ENCODE measurements at places on chromosomes 5 and 9. TPM values are rescaled to one million over a fixed set of nuclear protein-coding genes. Genes with fewer than 3 reads are reported as not detected.

- H3K27ac ChIP-seq: no peak overlapping the region
- H3K27me3 ChIP-seq: no peaks in the 10 kb centered on the region
- no peak for DNase-seq
- H3K4me3 ChIP-seq: no peak overlapping the region
- no peaks in the 10 kb centered on the region for H3K4me1 ChIP-seq
Measured at GRCh38 chr9:119435076-119435475, 65.8 kb upstream of the BRINP1 start.

GRCh38 chr5:177320879-177321278 lies 9.2 kb upstream of the MXD3 start:
- no peak overlapping the region for H3K27ac ChIP-seq
- H3K4me3 ChIP-seq: no peak overlapping the region
- no peaks in the 10 kb centered on the region for H3K36me3 ChIP-seq

GRCh38 chr5:133818031-133818431 lies 150.4 kb downstream of the C5orf15 start:
- H3K4me1 ChIP-seq: peaks cover 26% of the 10 kb centered on the region
- H3K27ac ChIP-seq: no peak overlapping the region
- no peaks in the 10 kb centered on the region for H3K36me3 ChIP-seq
- DNase-seq: no peak
- H3K4me3 ChIP-seq: no peak overlapping the region
- peaks cover 12% of the 10 kb centered on the region for H3K27me3 ChIP-seq

DNA sequence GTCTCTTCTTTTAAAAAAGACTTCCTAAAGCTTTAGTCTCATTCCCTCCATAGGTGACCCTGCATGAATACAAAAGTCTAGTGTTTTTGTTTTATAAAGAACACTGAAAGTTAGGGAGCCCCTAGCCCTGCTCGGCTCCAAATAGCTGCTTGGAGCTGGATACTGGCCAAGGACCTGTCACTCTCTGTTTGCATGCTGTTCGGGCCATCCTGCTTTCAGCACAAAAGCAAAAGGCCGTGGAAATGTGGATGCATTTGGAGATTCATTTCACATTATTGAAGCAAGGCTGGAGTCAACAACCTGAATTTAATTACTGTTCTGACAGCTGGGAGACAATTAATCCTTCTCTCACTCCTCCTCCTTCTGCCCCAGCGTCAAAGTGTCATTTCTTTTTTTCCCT lies 151.7 kb upstream of the NMUR2 start:
- H3K27ac ChIP-seq: no peak overlapping the region
- no peaks in the 10 kb centered on the region for H3K36me3 ChIP-seq
- no peaks in the 10 kb centered on the region for H3K4me1 ChIP-seq

DNA sequence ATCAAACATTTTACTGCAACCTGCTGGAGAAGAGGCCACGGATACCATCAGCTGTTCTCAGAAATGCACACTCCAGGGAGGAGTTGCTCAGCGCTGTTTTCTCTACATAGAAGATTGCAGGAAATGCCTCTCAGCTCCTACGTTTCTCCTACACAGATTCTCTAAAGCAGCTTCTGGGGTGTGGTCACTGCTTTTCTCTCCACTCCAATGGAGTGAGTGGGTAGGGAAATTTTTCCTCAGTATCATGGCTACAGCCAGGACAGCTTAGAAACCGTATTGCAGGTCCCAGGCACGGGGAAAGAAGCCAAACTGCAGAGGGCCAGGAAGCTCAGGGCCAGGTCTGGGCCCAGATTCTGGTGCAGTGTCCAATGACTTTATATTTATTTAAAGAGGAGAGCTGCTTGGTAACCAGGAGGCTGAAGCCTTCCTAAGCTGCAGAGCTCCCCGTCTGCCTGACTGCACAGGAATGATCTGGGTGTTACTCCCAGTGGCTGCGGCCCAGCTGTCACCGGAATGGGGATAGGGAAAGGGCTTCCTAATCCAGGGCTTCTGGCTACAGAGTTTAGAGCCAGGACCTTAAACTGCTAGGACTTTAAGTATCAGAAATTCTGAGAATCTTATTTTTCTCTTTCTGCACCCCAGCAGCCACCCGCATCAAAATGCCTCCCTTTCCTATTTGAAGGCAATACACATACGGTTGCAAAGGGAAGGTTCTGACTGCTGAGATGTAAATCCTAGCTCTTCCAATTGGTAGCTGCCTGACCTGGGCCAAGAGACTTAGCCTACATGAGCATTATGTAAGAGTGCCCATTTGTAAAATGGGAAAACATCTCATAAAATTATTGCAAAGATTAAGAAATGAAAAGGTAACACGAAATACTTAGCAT lies 1.4 kb upstream of the SPTAN1 start:
- H3K4me3 ChIP-seq: peak overlapping the region; percentile 91
- H3K36me3 ChIP-seq: no peaks in the 10 kb centered on the region
- H3K27me3 ChIP-seq: no peaks in the 10 kb centered on the region

GRCh38 chr5:16437977-16438376 lies 27.6 kb downstream of the ZNF622 start:
- H3K36me3 ChIP-seq: no peaks in the 10 kb centered on the region
- peaks cover 4% of the 10 kb centered on the region for H3K4me1 ChIP-seq
- H3K27ac ChIP-seq: peak overlapping the region; percentile 32
- no peak overlapping the region for H3K4me3 ChIP-seq
- no peak for DNase-seq

DOCK2 gene
- 71.0 TPM for polyA plus RNA-seq

FGF1 gene
- not detected for polyA plus RNA-seq
